NCI-H2029 treated with DMSO at 0.1 percent for 48 hours (cell line): ENCODE measurements at places on chromosomes 1 and 21.

DNA sequence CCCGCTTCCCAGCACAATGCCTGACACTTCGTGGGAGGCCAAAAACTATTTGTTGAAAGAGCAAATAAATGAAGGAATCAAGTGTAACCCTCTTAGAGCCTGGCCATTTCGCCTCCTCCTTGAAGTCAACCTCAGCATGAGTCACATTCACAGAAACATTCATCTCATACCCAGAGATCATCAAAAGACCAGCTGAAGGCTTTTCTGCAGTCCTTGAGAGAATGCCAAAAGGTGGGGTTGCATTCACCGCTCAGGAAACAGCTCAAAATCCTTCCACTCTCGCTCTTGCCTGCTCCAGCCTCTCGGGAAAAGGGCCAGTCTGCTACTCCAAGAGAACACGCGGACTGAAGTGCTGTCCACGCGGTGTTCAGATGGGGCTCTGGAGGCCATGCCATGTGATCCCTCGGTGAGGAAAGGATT is 90.0 kb downstream of the VWA5B1 start:
- DNase-seq: no peak

GRCh38 chr1:112092656-112093371 is 103.3 kb upstream of the KCND3 start:
- DNase-seq: no peak

DNA sequence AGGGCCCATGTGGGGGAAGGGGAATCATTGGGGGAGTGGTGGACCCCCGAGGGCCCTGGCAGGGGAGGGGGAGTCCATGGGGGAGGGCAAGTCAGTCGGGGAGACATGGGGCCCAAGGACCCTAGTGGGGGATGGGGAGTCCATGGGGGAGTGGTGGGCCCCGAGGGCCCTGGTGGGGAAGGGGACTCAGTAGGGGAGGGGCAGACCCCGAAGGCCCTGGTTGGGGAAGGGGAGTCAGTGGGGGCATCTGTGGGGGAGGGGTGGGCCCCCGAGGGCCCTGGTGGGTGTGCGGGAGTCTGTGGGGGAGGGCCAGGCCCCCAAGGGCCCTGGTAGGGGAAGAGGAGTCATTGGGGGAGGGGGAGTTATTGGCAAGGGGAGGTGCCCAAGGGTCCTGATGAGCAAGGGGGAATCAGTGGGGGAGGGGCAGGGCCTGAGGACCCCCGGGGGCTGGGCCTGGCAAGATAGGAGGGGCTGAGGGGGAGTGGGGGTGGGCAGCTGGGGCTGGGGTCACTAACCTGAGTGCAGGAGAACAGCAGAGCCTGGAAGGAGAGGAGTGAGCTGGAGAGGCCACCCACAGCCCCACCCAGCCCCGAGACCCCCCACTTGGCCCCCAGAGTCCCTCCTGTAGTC is 2.1 kb downstream of the MXRA8 start:
- no peak for DNase-seq

DNA sequence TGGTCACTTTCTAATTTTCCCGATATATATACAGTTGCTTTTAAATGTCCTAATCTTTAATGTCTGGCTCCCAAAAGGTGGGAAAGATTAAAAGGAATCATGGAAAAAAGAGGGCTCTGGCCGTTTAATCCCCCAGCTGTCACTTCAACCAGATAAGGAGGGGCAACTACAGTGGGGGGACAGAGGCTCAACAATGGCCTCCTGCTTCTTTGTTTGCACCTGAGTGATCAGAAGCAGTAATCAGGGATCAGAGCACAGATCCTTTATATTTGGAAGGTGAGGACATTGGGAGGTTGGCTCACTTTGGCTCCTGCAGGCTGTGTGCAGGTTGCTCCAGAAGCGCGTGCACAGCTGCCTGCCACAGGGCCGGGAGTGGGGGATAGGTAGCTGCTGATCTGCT is 212.8 kb downstream of the FMN2 start:
- DNase-seq: no peak

DNA sequence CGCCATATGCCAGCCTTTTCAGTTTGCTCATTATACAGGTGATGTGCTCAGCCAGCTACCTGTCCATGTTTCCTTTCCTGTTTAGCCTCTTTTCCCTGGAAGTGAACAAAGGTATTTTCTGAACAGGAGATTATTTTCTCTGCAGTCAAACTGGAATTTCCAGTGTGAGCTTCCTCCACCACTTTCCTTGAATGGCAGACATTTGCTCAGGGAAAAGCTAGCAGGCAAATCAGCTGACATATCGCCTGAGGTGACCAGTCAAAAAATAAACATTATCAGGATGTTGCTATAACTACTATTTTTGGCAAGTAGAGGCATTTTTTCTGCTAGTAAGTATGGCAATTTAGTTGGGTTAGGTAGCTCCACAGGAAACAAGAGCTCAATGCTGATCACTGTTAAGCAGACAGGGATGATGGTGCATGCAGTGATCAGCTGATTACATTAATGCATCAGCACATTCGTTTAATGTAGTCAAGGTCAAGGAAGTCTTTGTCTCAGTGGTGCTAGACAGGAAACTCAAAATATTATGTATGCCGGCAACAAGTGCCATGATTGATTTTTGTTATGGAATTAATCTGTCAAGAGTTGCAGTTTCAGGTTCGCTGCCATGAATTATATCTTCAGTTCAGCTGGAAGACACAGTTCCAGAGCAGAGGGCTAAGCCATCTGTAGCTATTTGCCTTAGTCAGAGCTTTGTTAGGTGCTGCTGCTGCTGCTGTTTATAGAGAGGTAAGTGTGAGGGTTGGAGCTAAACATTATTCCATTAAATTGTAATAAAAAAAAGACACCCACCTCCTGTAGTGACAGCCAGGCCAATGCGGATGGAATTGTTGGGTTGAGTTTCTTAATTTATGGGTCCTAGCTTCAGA is 179.7 kb upstream of the ST6GALNAC5 start:
- DNase-seq: no peak

- DNase-seq: no peak
These were observed 172.6 kb downstream of the PTPRC start for GRCh38 chr1:198811449-198811848.

- no peak for DNase-seq
These were observed 99.1 kb upstream of the RAVER2 start for GRCh38 chr1:64645735-64646134.
